AG10803 (cell line): ENCODE measurements at places on chromosomes 11 and 22.

GRCh38 chr22:45537734-45538181, 35.1 kb downstream of the FBLN1 start:
- peak; percentile 85 for DNase-seq

GRCh38 chr11:69138265-69138664, 17.5 kb upstream of the SMIM38 start:
- peak; percentile 73 for DNase-seq

- DNase-seq, result no peak
Measured at GRCh38 chr11:1340111-1340510, 30.7 kb upstream of the TOLLIP start.

- peak; percentile 17 for DNase-seq
Measured at GRCh38 chr11:129695571-129696308, 119.9 kb upstream of the TMEM45B start.
